Motor neuron (in vitro differentiated cells): ENCODE measurements at places on chromosomes 1 and 21. TPM values are rescaled to one million over a fixed set of nuclear protein-coding genes. Genes with fewer than 3 reads are reported as not detected.

The IKBKE gene
- total RNA-seq: 8.0 and 10.0 TPM in 2 replicates

The RAB25 gene
- total RNA-seq: not detected in 2 replicates

The CCDC27 gene
- total RNA-seq: 0.21 TPM in 1 of 2 replicates, not detected in the other

The CHAF1B gene
- 1.8 and 2.5 TPM in 2 replicates for total RNA-seq

The ATF3 gene
- 21.8 and 24.3 TPM in 2 replicates for total RNA-seq

The PEAR1 gene
- 0.14 TPM in 1 of 2 replicates, not detected in the other for total RNA-seq

The HSD3B1 gene
- 0.29 and 0.64 TPM in 2 replicates for total RNA-seq

The OR2L5 gene
- total RNA-seq: not detected in 2 replicates

The NPHS2 gene
- total RNA-seq: not detected in 2 replicates

The COL9A2 gene
- total RNA-seq: 2.8 and 3.1 TPM in 2 replicates

The SPRR5 gene
- total RNA-seq: not detected in 2 replicates

The LGR6 gene
- total RNA-seq: 0.06 and 0.49 TPM in 2 replicates

The KAZN gene
- total RNA-seq: 20.0 and 21.2 TPM in 2 replicates

The CEPT1 gene
- 24.6 and 28.6 TPM in 2 replicates for total RNA-seq

The SRGAP2C gene
- 16.8 and 17.0 TPM in 2 replicates for total RNA-seq

The WNT3A gene
- 1.2 and 1.3 TPM in 2 replicates for total RNA-seq

The INSRR gene
- total RNA-seq: 0.10 and 0.19 TPM in 2 replicates

The FMO5 gene
- total RNA-seq: 1.9 and 2.3 TPM in 2 replicates

The RGSL1 gene
- total RNA-seq: 0.32 and 0.41 TPM in 2 replicates

The LCK gene
- total RNA-seq: 0.10 TPM in 1 of 2 replicates, not detected in the other

The FYB2 gene
- total RNA-seq: 0.51 TPM in 1 of 2 replicates, not detected in the other

The UMODL1 gene
- 0.14 and 0.21 TPM in 2 replicates for total RNA-seq

The SPRR2F gene
- total RNA-seq: not detected in 2 replicates

The NKAIN1 gene
- 60.2 and 61.7 TPM in 2 replicates for total RNA-seq

The TMEM52 gene
- total RNA-seq: 3.5 and 4.5 TPM in 2 replicates

The RASSF5 gene
- 3.8 and 4.6 TPM in 2 replicates for total RNA-seq

The ST6GALNAC5 gene
- 50.9 and 52.4 TPM in 2 replicates for total RNA-seq

The AZIN2 gene
- 8.2 and 12.3 TPM in 2 replicates for total RNA-seq

The SLC5A9 gene
- total RNA-seq: 0.32 and 0.83 TPM in 2 replicates

The KCNE2 gene
- 1.1 and 1.5 TPM in 2 replicates for total RNA-seq

The SLC6A9 gene
- 8.8 and 8.9 TPM in 2 replicates for total RNA-seq

The CFAP57 gene
- 7.3 and 7.8 TPM in 2 replicates for total RNA-seq

The FHAD1 gene
- 1.2 and 2.1 TPM in 2 replicates for total RNA-seq

The MCOLN3 gene
- total RNA-seq: 1.0 and 1.1 TPM in 2 replicates

The UBE4B gene
- 44.9 and 48.1 TPM in 2 replicates for total RNA-seq

The AADACL4 gene
- 0.33 and 0.39 TPM in 2 replicates for total RNA-seq

The BEND5 gene
- total RNA-seq: not detected in 2 replicates

The SGIP1 gene
- total RNA-seq: 0.46 TPM in 1 of 2 replicates, not detected in the other

The RBP7 gene
- total RNA-seq: not detected in 2 replicates

The GBP5 gene
- 1.8 and 2.5 TPM in 2 replicates for total RNA-seq

The DUSP23 gene
- 5.5 and 7.6 TPM in 2 replicates for total RNA-seq
